Renal cortical epithelial cell (primary cell): ENCODE measurements at places on chromosomes 5 and 9. TPM values are rescaled to one million over a fixed set of nuclear protein-coding genes. Genes with fewer than 3 reads are reported as not detected.
A peak's percentile ranks its signal among the peaks of the same experiment; 100 is the strongest.

DNA sequence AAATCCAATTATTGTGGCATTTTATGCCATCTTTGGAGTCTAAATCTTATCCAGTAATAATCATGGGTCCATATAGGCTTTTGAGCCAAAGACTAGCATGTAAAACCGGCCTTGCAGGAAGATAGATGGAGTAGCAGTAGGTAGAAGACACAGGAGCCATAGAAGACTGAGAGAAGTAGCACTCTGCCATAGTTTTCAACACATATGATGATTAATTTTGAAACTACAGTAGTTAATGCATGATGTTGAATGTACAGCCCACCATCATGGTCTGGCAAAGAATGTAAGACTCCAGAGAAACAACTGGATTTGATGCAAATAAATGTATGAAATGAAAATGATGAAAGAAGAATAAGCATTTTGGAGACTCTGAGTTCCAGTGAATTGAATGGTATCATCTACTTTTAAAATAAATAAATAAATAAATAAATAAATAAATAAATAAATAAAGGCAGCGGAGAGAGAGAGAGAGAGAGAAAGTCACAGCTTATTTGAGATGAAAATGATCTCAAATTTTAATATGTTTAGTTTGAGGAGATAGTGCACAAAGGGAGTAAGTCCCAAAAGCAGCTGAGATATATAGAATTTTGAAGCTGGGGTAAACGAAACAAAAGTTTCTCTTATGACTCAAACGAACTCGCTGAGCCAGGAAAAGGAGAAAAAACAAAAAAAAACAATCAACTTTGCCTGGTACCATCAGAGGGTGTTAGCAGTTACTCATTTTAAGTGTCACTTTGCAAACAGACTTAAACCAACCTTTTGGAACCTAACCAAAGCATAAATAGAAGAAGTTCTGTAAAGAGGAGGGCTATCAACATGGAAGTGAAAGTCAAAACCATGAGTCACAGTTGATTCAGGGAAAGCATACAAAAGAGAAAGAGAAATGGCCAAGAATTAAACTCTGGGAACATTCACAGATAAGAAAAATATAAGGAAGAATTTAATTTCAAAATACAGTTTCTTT lies 388.7 kb downstream of the CETN3 start:
- peak; percentile 90 for DNase-seq

KIF12 gene
- total RNA-seq: 12.3 and 40.1 TPM in 2 replicates

CAVIN4 gene
- 0.69 and 1.6 TPM in 2 replicates for total RNA-seq

GRCh38 chr5:90549729-90550275 lies 8.8 kb upstream of the ADGRV1 start:
- no peak for DNase-seq

- no peak for DNase-seq
Observed at GRCh38 chr5:6273090-6273735, 105.1 kb downstream of the MED10 start.

- DNase-seq: no peak
Observed at GRCh38 chr9:60546406-60546805, 367.8 kb upstream of the SPATA31A5 start.

CCDC171 gene
- total RNA-seq: 0.87 and 3.4 TPM in 2 replicates

OSMR gene
- 47.1 and 148 TPM in 2 replicates for total RNA-seq

EGFLAM gene
- total RNA-seq: under 0.01 and 7.0 TPM in 2 replicates

OR1J4 gene
- not detected in 2 replicates for total RNA-seq

GRCh38 chr5:156920861-156921431 lies 42.1 kb downstream of the TIMD4 start:
- DNase-seq: no peak

- no peak for DNase-seq
Observed at GRCh38 chr9:108547411-108548135, 308.2 kb downstream of the ACTL7B start.

GRCh38 chr5:58961631-58962280 lies 378.9 kb downstream of the RAB3C start:
- DNase-seq: no peak

CAMK4 gene
- total RNA-seq: 0.20 and 1.6 TPM in 2 replicates

SPATA31E1 gene
- total RNA-seq: not detected in 2 replicates

VCAN gene
- total RNA-seq: 269 and 2,590 TPM in 2 replicates

EPB41L4A gene
- total RNA-seq: 18.1 and 26.1 TPM in 2 replicates

IL12B gene
- total RNA-seq: not detected in 2 replicates

DNA sequence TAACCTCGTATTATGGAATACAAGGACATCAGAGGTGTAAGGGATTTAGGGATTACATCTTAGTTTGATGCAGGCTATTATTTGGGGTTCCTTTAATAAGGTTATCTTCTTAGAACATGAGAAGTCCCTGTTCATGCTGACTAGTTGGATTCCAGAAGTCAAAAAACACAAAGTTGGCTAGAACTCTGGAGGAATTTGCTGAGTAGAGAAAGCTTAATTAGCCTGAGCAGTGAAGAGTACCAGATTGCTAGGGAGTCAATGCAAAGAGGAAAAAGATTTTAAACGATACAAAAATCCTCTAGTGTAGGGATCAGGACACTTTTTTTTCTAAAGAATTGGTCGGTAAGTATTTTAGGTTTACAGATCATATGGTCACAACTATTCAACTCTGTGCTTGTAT lies 1872.5 kb upstream of the C9orf72 start:
- DNase-seq: no peak

GRCh38 chr5:87770016-87770570 lies 357.4 kb upstream of the CCNH start:
- no peak for DNase-seq

GCNT4 gene
- 5.5 and 11.6 TPM in 2 replicates for total RNA-seq

- DNase-seq: no peak
Observed at GRCh38 chr5:176606032-176606431, 3.9 kb downstream of the GPRIN1 start.

DNA sequence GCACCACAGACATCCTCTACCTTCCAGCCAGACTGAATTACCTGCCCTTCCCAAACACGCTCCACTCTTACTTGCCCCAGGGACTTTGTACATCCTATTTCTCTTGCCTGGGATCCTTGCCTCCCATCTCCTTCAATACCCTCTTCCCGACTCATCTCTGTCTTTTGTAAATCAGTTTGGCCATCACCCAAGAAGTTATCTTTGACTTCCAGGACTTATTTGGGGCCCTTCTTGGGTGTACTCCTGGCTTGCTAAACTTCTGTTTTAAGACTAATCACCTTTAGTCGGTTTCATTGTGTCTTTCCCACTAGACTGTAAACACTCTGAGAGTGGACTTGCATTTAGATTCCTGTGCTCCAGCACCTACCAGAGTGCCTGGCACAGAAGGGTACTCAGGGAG lies 545.6 kb downstream of the ACTL7B start:
- no peak for DNase-seq

CYLC2 gene
- not detected in 2 replicates for total RNA-seq

- DNase-seq: no peak
Observed at GRCh38 chr9:129176701-129177442, 1.2 kb downstream of the IER5L start.

SLC25A2 gene
- total RNA-seq: 0.20 and 1.0 TPM in 2 replicates

GRCh38 chr5:103780794-103781193 lies 218.2 kb upstream of the NUDT12 start:
- no peak for DNase-seq

DNA sequence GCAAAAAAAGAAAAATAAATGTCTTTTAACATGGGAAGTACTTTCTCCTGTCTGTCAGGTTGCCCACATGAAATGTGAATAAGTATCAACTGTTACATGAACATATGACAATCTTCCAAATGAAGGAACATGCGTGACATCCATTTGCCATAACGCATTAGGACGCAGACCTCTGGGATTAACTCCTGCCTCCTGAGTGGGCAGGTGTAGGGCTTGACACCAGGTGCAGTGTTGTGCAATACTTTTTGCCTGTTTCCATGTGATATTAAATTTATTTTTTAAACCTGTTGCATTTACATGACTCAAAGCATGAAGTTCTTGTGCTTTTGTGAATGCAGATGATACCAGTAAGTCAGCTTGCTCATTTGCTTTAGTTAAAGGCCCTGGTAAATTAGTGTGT lies 8.7 kb upstream of the TMEM141 start:
- no peak for DNase-seq

FOXI1 gene
- not detected in 2 replicates for total RNA-seq

SPATA31A6 gene
- not detected in 2 replicates for total RNA-seq

DNA sequence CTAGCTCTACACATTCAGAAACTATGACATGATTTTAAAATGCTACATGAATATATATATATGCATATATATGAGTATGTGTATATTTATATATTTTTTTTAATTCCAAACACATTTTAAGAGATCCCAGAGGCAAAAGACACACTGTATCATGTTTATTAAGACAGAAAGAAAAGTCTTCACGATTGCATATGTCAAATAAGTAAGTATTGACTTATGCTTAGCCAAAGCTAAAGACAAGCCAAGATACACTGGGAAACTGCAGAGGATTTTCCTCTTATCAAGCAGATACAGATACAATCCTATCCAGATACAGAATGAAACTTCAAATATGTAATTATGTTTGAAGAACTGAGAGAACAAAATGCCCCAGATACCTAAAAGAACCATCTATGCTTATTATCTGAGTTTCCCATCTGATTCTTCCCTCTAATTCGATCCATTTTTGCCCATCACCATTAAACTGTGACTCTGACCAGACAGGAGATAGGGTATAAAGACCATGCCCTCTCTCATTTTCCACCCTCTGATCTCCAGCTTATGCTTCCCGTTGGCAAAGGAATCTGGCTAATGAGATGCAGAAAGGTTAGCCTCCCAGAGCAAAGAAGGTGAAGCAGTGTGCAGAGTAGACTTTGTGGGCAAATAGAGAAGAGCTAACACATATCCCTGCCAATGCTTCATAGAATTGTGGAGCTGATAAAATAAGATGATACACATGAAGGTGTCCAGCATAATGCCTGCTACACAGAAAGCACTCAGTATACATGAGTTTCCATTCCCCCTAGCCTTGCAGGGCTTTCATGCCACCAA lies 131.0 kb upstream of the TARS1 start:
- peak; percentile 40 for DNase-seq

DNA sequence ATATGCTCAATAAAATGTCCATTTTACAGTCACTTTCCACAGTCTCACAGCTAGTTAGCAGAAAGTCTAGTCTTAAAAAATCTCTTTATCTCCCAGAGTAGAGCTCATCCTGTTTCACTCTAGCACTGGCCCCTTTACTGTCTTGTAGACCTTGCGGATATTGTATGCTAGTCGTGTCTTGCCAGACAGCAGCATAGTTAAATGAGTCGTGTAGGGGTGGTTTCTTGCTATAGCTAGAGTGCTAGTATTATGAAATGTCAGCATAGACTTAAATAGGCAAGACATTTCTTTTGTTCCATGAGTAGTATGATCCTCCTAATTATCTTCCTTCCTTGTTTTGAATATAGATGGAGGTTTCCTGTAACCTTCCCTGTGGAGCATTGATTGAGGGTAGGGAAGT lies 77.4 kb downstream of the C7 start:
- DNase-seq: no peak

GRCh38 chr5:140227046-140227445 lies 52.1 kb downstream of the CYSTM1 start:
- no peak for DNase-seq

- DNase-seq: no peak
Observed at GRCh38 chr9:16139774-16140173, 586.9 kb downstream of the CCDC171 start.

HOMER1 gene
- total RNA-seq: 10.6 and 26.2 TPM in 2 replicates

GRCh38 chr9:134135343-134136117 lies at the start of gene WDR5:
TSS of gene WDR5 (plus strand) at chr9:134136082. CDS start at chr9:134139878, 3,796 bp downstream.
- DNase-seq: peak; percentile 54

LRRC70 gene
- 0.52 and 1.7 TPM in 2 replicates for total RNA-seq

PHF24 gene
- under 0.01 TPM in 1 of 2 replicates, not detected in the other for total RNA-seq

DNA sequence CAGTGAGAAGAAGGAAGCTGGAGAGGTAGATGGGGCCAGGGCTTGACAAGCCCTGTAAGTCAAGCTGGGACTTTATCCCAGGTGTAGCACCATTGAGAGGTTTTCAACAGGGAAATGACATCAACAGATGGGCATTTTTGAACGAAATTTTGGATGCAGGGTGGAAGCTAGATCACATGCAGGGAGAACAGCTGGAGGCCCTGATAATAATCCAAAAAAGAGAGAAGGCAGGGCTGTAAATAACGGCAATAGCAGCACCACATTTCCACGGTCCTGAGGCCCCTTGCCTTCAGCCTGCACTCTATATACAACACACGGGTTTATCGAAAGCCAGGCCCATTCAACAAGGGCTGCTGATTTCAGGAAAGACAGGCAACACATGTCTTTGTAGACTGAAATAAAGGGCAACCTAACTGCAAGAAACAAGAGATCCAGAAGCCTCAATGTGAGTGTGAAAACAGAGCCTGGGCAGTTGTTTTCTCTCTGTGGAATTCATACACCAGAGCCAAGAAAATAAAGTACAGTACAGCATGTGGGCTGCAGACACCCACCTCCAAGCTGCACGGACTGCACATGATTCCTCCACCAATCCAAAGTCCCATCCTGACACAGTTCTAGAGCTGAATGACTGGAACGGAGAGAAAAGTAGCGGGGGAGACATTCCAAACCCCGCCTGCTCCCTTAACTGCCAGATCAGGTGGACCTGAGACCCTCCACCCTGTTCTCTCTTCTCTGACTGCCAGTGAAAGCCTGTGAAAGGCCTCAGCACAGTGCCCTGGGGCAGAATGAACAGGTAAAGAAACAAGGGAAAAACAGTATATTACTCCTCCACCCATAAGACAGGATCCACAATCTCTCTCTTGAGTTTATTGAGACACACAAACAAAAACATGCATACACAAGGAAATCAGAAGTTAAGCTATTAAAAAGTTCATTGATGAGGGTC lies 36.3 kb downstream of the KLHL3 start:
- DNase-seq: no peak

- peak; percentile 100 for DNase-seq
Observed at GRCh38 chr9:4334410-4334813, 34.5 kb upstream of the GLIS3 start.

GRCh38 chr5:73030995-73031394 lies 75.2 kb downstream of the FCHO2 start:
- DNase-seq: peak; percentile 95

DNA sequence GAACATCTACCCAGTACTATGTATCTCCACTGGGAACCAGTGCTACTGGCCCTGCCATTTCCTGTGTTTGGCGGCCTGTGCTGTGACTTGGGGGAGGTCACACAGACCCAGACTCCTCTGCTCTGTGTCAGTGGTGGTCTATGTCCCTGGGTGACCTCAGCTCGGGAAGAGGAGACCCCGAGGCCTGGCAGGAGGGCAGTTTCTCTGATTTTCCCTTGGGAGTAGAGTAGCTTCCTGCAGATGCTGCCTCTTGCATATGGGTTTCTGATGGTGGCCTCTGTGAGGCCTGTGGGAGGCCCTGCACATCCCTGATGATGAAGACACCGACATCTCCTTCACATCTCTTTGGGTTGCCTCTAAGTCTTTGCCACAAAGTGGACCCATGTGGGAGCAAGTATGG lies 13.0 kb upstream of the SMIM32 start:
- no peak for DNase-seq

DNA sequence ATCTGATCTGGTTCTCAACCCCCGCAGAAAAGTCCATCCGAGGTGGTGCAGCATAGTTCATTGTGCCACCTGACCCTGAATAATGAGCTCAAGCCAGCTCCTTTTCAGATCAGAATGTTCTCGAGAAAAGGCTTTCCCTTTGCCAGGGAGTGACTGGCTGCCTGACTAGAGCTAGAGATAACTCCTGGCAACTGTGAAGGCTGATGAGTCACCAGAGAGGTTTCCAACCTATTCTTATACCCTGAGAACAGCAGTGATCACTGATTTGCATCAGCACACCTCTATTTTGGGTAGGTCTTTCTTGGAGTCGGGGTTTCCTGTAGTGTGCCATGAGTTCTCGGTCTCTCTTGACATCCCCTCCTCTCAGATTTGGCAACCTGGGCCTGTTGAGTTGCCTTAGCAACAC lies 127.9 kb downstream of the PIK3R1 start:
- DNase-seq: peak; percentile 97

PCDHGA1 gene
- under 0.01 and 0.80 TPM in 2 replicates for total RNA-seq

- no peak for DNase-seq
Observed at GRCh38 chr5:8953016-8953415, 592.9 kb downstream of the SEMA5A start.

- DNase-seq: no peak
Observed at GRCh38 chr5:1763960-1764605, 35.6 kb downstream of the MRPL36 start.
